Mammary epithelial cell (primary cell): ENCODE measurements at places on chromosomes 6 and 20. TPM values are rescaled to one million over a fixed set of nuclear protein-coding genes. Genes with fewer than 3 reads are reported as not detected.

DNA sequence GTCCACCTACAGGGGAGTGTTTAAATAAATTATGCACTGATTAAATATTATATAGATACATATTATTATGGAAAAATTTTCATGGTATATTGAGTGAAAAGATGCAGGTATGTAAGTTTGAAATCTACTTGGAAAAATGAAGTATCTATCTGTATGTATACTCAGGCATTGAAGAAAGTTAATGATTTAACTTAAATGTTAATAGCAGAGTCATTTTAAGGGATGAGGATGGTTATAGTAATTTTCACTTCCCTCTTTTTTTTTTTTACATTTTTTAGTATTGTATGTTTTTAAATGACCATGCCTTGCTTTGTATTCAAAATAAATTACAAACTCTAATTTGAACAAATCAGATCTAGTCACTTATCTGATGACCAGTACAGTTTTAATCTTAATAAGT lies 43.2 kb upstream of the NOTCH4 start:
- DNase-seq, result no peak

SCRT2 gene
- not detected for polyA plus RNA-seq

MATN4 gene
- polyA plus RNA-seq, result 0.06 TPM

PAK5 gene
- polyA plus RNA-seq, result 0.06 TPM

GRCh38 chr6:158500016-158500735 lies 59.7 kb upstream of the TMEM181 start:
- DNase-seq, result peak; percentile 40

- no peak for DNase-seq
Measured at GRCh38 chr6:77561768-77562314, 91.0 kb upstream of the MEI4 start.

DNA sequence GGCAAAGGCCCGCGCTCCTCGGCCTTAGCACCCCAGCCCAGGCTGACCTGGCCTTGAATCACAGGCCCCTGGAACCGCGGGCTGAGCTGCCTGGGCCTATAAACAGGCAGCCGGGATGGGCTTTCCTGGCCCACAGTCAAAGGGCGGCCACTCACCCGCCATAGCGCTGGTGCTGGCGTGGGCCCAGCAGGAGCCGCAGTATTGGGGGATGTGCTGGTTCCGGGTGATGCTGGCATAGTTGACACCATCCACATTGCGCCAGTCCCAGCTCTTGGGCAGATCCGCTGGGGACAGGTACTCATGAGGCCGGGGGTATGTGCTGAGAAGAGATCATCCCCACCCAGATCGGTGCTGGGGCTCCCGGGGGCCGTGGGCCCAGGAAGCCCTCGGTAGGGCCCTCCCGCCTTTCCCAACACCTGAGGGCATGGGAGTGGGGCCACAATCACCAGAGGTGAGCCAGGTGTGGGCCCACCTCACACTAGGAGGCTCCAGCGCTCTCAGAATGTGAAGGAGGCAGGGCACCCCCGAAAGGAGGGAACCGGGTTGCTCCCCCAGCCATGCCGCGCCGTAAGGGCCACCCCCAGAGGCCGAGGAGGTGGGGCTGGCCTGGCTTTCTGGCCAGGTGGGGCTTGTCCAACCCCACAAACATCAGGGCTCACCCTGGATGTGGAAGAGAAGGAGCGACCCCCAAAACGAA lies 739 bp downstream of the CTSZ start:
- peak; percentile 8 for DNase-seq

- DNase-seq, result no peak
Measured at GRCh38 chr6:8829796-8830195, 394.5 kb upstream of the SLC35B3 start.

DNA sequence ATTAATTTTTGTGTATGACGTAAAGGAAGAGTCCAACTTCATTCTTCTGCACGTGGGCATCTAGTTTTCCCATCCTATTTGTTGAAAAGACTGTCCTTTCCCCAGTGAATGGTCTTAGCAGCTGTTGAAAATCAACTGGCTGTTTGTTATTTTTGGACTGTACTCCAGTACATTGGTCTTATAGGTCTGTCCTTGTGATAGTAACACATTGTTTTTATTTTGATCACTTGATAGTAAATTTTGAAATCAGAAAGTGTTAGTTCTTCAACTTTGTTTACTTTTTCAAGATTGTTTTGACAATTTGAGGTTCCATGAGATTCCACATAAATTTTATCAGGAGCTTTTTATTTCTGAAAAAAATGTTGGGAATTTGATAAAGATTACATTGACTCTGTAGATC lies 280.2 kb upstream of the FOXQ1 start:
- DNase-seq, result no peak

DNA sequence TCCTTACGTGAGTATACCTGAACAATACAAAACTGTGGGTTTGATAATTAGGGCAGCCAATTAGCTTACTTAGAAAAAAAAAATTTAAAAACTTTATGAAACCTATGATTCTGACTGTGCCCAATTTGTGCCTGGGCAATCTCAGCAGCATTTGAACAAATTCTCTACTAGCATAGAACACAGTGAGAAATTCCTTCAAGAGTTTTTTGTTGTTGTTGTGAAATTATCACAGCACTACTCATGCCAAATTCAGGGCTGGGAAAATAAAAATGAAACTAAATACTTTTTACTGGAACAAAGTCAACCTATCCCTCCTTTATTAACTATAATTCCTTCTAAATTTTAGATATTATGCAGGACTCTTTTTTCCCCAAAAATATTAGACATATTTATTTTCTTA lies 42.9 kb downstream of the POU3F2 start:
- no peak for DNase-seq

DNA sequence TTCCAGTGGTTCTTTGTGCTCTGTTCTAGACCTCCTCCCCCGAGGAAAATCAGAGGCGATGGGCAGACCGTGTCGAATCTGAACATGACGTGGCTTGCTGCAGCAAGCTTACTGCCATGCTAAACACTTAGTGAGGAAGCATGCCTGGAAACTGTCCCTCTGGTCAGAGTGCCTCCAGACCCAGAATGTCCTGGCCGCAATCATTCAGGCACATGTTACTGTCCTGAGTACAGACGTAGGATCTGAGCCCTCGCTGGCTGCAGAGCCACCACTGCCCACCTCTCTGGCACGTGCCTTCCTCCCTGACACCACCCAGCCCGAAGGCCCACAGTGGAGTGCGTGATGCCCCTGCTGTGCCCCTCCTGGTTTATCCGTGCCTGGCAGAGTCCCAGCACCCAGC lies 163.6 kb downstream of the SYNDIG1 start:
- peak; percentile 75 for DNase-seq

GRCh38 chr6:160069459-160069858 lies 52.2 kb upstream of the SLC22A1 start:
- DNase-seq, result no peak

BICRAL gene
- 6.6 TPM for polyA plus RNA-seq

FLRT3 gene
- polyA plus RNA-seq, result 81.5 TPM

DNA sequence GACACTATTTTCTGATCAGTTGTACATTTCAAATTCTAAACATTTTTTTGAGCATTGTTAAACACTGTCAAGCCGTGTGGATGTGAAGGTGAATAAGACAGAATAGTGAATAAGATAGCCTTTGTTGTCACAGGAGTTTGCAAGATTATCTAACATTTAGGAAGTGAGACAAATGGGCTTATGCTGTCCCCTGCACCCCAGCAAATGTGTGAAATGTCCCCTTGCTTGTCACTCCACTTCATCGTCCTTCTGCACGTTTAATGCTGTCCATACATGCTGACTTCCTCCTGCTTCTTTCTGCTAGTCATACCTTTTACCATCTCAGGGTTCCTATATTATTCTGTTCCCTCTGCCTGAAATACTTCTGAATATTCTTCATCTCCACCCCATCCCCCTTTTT lies 62.6 kb downstream of the CBFA2T2 start:
- DNase-seq, result no peak

CAGE1 gene
- polyA plus RNA-seq, result 0.01 TPM

C20orf204 gene
- polyA plus RNA-seq, result 0.03 TPM

RIMS1 gene
- polyA plus RNA-seq, result 0.03 TPM

DNA sequence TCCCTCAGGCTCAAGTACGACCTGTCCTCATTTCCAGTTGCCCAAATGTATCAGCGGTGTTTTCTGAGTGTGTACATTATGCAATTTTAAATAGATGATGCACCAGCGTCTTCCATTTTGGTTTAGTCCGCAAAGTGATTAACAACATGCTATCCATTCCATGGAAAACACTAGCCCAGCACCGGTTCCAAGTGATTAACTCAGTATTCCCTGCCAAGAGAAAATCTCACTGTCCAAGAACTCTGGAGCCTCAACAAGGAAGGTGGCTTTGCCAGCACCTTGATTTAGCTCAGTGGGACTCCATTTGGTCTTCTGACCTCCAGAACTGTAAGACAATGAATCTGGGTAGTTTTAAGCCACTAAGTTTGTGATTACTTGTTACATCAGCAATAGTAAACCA lies 107.2 kb downstream of the FOXC1 start:
- DNase-seq, result no peak

- DNase-seq, result no peak
Measured at GRCh38 chr20:46962452-46963195, 68.0 kb downstream of the EYA2 start.

DNA sequence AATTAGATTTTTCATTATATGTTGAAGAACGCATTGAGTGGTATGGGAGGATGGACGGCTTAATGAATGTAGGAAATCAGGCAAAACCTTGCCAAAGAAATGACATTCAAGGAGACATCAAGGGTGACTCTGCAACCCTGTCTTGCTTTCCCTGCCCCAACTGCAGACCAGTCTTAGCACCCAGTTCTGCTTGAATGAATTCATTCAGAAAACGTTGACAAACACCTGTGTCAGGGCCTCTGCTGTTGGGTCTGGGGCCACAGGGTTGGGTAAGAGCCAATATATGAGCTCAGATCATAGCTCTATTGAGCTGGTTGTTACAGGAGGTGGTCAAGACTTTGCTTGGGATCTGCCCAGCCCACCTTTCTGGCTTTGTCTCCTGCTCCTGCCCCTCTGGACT lies 7.7 kb upstream of the ASXL1 start:
- no peak for DNase-seq

DNA sequence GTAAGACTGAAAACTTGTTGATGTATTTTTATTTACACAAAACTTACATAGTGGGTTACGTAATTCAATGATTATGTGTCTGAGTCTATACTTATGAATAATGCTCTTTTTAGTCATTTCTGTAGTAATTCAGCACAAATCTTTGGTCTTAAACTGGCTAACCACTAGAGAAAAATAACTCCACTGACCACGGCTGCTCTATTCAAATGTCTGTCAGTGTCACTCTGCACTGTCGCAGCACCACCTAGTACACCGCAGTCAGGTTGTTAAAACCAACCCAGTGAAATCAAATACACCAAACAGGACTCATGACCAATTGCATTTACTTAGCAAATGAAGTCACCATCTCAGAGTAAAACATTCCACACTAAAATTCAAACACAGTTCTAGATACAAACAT lies 93.5 kb upstream of the CCDC28A start:
- DNase-seq, result no peak

TNNC2 gene
- 0.18 TPM for polyA plus RNA-seq

UNC5CL gene
- 0.19 TPM for polyA plus RNA-seq

BPI gene
- not detected for polyA plus RNA-seq

HLA-DQA2 gene
- not detected for polyA plus RNA-seq

DNA sequence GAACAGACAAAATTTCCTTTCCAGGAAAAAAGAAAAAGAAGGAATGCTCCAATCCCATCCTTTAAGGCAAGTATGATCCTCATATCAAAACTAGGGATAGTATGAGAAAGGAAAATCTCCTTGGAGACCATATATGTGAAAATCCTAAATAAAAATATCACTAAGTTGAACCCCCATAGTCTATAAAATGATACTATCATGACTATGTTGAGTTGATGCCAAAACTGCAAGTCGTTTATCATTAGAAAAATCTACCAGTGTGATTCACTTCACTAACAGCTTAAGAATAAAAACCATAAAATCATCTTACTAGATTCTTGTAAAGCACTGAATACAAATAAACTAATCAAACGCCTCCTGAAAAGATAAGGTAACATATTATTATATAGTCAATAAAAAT lies 76.6 kb upstream of the STXBP5 start:
- peak; percentile 35 for DNase-seq

DNA sequence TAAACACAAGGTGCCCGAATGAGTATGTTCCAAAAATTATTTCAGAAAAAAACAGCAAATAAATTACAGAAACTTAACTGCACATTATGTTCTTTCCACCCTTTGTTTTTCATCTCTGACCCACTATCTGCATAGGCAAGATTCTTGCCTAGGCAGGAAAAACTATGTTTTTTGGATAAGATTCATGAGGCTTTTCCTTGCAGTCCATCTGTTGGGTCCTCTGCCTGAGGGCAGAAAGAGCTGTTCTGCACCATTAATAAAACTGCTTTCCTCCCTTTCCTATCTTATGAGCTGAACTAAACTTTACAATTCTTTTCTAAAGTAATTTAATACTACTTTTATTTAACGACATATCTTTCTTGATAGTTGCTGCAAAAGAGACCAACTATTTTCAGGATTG lies 21.1 kb downstream of the ENPP1 start:
- no peak for DNase-seq

DNA sequence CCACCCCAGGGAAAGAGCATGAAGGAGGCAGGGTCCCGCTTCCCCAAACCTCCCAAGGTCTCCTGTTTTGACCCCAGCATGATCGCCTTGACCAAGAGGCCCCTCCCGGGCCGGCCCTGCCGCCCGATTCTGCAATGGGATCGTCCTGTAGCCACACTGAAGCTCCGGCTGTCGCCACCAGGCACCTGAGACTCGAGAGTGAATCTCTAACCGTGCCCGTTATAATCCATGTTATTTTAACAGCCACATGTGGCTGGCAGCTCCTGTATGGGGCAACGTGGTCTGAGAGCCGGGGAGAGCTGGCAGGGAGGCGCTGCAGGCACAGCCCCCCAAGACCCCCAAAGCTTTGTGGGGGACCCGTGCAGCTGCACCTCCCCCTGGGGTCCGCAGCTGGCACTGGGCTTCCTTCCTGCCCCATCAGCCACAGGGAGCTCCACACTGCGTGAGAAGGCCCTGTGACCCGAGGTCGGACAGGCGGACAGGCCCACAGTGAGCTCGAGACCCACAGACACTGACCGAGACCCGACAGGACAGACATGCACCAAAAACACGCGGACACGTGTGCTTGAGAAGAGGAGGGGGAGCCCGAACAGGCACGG lies 51.3 kb downstream of the KCNQ2 start:
- no peak for DNase-seq

DNA sequence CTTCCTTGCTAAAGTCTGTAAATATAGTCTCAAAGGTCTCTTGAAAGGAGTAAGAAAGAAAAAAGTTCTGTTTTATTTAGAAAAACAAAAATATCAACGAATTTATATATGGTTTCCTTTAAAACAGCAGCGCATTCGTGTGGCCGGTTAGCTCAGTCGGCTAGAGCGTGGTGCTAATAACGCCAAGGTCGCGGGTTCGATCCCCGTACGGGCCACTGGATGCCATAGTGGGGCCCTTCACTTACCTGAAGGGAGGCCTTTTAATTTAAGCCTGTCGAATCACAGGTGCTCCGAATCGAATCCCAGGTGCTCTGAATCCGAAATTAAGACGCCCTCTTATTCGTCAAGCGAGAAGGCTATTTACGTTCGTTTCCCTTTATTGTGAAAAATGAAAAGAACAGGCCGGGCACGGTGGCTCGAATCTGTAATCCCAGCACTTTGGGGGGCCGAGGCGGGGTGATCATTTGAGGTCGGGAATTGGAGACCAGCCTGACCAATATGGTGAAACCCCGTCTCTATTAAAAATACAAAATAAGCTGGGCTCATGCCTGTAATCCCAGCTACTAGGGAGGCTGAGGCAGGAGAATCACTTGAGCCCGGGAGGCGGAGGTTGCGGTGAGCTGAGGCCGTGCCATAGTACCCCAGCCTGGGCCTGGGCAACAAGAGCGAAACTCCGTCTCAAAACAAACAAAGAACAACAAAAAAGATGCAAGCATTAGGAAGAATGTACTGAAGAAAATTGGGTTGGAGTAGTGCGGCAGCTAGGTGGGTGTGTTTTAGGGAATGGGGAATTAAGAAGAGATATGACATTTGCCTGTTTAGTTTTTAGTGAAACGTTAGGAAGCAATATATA lies 195.8 kb upstream of the ZNF184 start:
- peak; percentile 88 for DNase-seq
